HFFc6 (cell line): ENCODE measurements at places on chromosomes 2 and 18.

GRCh38 chr2:100581277-100581612, 18.5 kb downstream of the PDCL3 start:
- no peak for DNase-seq

GRCh38 chr18:56836173-56836572, 185.0 kb downstream of the WDR7 start:
- DNase-seq = no peak

- DNase-seq = no peak
Observed at GRCh38 chr2:165141601-165142354, 62.1 kb downstream of the SCN3A start.

DNA sequence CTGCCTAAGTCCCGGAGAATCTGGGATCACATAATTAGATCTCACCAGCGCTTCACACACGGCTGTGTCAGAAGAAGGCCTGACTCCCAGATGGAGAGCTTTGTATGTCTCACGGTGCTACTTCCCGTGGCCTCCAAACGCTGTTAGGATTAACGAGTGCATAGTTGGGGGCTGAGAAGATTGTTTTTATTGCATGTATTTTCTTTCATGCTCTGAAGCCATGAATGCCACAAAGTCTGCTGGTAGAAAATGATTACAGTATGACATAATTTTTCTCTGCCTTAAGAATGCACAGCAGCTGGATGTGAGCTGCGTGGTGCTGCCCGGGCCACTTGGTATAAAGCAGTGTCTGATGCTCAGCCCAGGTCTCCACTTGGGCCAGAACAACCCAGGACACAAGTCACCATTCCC, 166.5 kb downstream of the SEPTIN10 start:
- peak; percentile 95 for DNase-seq

DNA sequence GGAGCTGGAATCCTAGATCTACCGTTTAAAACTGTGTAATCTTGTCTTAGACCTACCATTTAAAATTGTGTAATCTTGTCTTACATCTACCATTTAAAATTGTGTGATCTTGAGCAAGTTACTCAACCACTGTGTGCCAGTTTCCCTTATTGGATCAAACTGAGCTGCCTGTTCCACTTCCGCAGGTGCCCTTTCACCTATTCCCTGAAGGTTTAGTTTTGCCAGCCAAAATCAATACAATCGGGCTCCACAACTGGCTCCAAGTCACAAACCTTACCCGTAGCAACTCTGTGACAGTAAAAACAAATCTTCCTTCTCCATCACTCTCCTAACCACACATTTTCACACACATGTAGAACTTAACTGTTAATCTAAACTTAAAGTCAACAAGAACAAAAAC, 20.1 kb downstream of the DOCK10 start:
- no peak for DNase-seq

DNA sequence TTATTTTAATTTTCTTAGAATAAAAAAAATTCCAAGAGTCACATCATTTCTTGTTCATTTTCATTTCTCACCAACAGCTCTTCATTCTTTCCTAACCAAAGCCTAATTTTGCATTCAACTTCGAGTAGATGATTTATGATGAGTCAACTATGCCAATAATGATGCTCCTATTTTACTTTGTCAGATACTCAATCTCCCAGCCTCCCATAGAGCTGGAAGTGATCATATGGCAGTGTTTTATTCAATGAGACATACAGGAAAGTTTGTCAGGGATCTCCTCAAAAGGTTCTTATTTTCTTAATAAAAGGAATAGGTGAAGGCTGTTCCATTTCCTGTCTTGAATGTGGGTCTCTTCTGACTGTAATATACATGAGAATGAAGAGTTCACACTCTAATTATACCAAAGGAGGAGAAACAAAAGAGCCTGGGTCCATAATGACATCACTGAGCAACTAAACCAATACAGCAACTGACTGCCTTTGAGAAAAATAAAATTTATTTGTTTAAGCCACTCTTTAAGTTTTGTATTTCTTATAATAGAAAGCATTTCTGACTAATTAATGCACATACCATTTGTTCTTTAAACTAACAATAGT, 231.2 kb upstream of the CYP26B1 start:
- no peak for DNase-seq

- peak; percentile 21 for DNase-seq
Observed at GRCh38 chr2:54983345-54984220, 66.7 kb downstream of the RTN4 start.

GRCh38 chr18:9474108-9474982, 968 bp upstream of the RALBP1 start:
- peak; percentile 74 for DNase-seq

GRCh38 chr2:191263050-191263449, 17.8 kb downstream of the MYO1B start:
- no peak for DNase-seq

DNA sequence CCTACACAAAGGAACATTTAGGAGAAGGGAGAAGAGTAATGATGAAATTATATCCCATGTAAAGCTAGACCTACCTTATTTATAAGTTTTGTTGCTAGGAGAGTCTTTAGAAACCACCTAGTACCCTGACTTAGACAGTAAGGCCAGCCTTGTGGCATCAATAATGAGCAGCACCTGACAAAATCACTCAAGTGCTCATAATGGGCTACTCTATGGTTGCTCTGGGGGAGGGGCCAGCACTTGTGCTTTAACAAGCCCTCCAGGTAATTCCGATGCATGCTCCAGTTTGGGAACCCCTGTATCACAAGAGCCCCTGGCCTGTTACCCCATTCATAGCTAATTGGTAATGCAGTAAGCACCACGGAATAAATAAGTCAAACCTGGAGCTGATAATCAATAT, 102.9 kb upstream of the ALK start:
- DNase-seq = no peak
